ENCODE measurements at places on chromosomes 11 and 22.

GRCh38 chr22:38694940-38695339, 5.8 kb downstream of the JOSD1 start:
- DNase-seq, result no peak

DNA sequence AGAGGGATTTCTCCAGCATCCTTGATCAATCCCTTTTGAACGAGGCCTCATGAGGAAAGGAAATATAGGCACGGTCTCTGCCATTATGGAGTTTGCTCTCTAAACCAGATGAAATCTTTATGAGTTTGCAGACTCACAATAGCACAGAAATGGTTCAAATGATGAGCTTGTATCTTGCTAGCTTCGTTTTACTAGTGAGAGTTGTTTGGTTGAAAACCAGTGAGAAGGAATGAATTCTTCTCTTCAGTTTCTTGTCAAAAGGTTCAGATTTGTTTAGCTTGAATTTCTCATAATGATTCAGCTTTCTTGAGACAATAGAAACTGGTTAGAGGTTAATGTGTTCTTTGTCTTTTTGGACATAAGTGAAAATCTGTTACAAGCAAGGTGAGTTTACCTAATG, 92.7 kb downstream of the ZBTB16 start:
- no peak for DNase-seq

DNA sequence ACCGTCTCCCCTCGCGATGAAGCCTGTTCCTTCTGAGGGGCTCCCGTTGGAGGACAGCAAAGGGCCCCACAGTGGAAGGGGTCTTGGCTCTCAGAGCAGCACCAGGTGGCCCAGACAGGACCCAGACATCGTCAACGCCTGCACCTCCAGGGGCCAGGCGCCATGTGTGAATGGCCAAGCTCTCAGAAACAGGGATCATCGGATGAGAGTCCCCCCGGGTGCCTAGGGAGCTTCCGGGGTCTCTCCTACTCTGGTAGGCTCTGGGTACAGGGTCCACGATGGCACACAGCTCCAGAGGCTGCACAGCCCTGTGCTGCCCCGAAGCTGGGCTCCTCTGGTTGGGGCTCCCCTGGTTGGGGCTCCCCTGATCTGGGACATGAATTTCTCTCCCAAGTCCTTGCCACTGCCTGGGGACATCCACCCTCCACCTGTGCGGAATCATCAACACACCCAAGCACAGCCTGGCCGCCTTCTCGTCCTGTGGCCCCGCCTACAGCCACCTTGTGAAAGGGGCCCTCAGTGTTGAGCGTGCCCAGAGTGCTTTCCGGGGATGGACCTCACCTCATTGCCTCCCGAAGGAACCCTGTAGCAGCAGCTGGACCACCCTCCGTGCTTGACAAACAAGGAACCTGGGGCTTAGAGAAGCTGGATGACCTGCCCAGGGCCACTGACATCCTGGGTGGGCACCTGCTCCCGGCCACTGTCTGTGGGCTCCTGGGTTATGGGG, 929.0 kb downstream of the BRD1 start:
- no peak for DNase-seq

GRCh38 chr11:12126344-12127019, 16.1 kb downstream of the MICAL2 start:
- peak; percentile 78 for DNase-seq

GRCh38 chr11:64851831-64852351, 7.4 kb upstream of the CDC42BPG start:
- no peak for DNase-seq

- no peak for DNase-seq
Measured at GRCh38 chr11:101323997-101324396, 194.4 kb upstream of the PGR start.

GRCh38 chr22:39155421-39155820, 2.9 kb upstream of the CBX7 start:
- DNase-seq, result no peak

DNA sequence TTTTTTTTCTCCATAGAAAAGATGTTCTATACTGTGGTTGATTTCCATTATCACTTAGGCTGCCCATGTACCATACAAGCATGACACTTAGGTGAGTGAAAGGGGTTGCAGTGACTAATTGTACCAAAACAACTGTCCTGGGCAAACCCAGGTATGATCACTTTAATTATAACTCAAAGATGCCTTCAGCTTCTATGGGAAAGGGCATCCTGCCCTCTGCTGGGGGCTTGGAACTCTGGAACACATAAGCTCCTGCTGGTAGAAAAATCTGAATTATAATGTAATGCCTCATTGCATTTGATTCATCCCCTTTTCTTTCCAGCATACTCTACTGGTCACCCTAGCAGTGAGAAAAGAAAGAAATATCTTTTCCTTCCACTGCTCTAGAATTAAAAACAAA, 206.3 kb downstream of the DDX10 start:
- DNase-seq, result peak; percentile 23

DNA sequence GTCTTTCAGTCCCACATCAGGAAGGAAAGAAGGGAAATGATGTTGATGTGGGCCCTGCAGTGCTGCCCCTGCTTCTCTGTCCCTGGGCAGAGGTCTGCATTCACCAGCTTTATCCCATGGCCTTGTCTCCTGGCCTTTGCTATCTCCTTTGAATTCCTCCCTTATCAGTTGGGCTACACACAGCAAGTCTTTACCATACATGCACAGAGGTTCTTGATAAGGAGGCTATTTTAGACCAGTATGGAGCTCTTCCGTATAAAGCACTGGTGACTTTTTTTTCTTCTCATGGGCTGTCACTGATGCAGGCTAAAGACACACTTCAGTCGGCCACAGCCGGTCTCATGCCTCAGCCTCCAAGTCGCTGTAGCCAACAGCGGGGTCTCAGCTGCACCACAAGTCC, 20.2 kb downstream of the MYO18B start:
- DNase-seq, result no peak

GRCh38 chr11:77040401-77040777, 6.2 kb downstream of the B3GNT6 start:
- DNase-seq, result no peak

DNA sequence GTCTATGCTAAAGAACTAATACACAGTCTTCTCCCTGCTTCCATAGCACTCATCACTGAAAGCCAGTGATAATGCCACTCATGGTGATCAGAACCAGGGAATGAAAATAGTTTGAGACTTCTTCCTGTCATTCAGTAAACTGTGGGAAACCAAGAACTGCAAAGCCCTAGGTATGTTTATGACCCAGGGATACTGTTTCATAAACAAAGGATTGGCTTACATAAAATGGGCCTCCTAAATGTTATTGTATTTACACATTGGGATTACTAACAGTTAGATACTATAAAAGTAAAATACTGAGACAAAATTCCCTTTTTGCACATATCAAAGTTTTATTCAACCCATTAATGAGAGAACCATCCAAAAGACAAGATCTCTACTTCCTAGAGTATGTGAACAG, 21.3 kb upstream of the CWF19L2 start:
- DNase-seq, result no peak

DNA sequence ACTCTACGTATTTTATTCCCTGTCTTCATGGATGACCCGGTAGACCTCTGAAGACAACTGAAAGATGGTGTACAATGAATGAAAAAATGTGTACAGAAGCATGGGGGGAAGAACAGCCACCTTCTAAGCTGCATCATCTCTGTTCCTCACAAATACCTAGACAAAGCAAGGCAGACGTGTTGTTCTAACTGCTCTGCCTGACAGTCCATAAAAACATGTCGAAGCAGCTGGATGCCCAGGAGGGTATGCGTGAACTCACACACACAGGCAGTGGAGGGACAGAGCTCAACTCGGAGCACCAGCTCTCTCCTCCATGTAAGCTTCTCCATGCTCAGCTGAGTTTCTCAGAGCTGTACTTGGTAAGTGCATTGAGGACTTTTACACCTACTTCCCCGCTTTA, 327.4 kb downstream of the CTTN start:
- no peak for DNase-seq

DNA sequence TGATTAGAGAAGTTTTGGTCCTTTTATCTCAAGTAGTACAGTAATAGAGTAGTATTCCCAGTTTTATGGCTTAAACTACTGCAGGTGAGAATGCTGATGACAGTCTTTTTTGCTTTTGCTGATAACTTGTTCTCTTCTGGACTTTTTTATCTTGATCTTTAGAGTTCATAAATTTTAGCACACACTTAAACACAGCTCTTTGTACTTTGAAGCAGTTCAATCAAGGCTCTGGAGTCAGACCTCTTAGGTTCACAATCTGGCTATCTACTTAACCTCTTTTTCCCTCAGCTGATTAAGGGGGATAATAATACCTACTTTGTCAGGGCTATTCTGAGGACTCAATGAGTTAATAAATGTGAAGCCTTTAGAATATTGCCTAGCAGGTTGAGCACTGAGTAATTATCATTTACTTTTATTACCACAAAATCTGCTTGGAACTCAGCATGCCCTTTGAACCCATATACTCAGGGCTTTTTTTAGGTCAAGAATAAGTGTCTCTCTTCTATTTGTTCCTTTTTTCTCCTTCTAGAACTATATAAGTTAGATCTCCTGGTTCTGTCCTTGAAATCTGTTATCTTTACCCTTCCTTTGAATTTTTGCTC, 51.9 kb downstream of the CSTF3 start:
- DNase-seq, result no peak

DNA sequence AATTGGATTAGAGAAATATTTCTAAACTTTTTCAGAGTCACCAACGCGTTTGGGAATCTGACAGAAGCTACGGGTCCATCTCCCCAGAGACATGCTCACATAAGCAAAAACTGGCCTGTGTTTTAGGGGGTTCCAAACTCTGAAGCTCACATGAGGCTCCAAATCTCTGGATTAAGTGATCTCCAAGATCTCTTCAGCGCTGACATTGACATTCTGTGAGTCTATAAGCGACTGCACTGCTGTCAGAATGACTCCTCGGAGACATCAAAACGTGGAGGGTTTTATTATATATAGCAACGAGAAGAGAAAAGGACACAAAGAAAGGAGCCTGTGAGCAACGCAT, 642 bp upstream of the SIK2 start:
- no peak for DNase-seq

DNA sequence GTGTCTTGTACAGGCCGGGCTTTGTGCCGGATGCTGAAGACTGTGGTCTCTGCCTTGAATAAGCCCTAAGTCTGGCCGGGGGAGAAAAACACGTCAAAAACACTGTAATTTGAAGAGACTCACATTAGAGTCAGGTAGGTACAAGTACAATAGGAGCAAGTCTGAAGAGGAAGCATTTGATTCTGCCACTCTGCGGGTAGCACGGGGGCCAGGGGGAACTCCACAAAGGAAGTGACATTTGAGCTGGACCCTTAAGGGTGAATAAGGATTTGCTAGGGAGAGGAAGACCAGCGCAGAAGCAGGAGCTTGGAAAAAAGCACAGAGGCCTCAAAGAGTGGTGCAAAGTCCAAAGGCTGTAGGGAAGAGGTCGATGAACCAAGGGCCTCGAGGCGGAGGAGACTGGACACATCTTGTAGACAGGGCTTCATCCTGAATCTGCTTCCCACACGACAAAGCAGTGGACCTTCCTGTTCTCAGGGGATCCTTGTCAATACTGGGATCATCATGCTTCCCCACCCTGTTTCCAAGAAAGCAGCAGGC, 38.7 kb downstream of the BUD13 start:
- no peak for DNase-seq

GRCh38 chr22:36352803-36353507, 34.8 kb downstream of the MYH9 start:
- DNase-seq, result no peak

DNA sequence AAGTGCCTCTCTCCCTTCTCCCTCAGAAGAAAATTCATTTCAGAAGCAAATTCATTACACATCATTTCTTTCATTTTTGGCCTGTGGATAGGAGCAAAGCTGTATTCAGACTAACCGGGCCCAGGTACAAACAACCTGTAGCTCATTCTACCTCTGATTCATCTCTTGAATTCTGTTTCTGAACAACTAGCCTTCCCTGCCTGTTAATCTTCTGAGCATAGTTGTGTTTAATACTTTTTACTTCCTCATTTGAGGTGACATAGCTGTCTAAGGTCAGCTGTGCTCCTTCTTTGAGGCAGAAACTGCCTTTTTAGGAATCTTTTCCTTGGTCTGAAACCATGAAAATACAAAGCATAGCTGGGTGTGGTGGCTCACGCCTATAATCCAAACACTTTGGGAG, 12.6 kb upstream of the IL18BP start:
- no peak for DNase-seq

DNA sequence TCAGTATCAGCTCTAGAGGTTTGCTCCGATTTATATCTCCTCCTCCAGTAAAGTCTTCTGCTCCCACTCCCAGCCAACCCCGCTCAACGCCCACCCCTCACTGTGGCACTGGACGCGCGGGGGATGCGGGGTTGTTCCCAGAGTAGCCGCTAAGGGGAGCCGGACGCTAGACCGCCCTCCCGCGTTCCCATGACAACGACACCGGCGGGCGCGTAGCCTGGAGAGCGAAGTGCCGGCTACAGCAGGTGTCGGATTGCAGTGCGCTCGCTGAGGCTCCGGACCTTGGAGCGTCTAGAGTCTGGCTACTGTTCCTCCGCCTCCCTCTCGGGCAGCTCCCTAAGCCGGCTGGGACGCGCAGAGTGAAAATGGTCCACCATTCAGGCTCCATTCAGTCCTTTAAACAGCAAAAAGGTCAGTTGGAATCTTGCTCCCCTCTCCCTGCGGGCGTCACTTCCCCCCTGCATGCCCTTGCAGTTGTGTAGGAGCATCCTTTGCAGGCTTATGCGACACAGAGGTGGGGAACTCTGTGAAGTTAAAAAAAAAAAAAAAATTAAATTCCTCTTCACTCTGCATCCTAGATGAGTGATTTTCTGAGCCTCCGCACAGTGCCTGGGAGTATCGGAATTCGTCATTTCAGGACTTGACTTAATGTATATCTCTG, at the start of gene ANO3:
TSS of gene ANO3 (plus strand) at position 220 of the 661 bp plus-strand sequence. CDS start at position 366, 146 bp downstream.
- peak; percentile 92 for DNase-seq

DNA sequence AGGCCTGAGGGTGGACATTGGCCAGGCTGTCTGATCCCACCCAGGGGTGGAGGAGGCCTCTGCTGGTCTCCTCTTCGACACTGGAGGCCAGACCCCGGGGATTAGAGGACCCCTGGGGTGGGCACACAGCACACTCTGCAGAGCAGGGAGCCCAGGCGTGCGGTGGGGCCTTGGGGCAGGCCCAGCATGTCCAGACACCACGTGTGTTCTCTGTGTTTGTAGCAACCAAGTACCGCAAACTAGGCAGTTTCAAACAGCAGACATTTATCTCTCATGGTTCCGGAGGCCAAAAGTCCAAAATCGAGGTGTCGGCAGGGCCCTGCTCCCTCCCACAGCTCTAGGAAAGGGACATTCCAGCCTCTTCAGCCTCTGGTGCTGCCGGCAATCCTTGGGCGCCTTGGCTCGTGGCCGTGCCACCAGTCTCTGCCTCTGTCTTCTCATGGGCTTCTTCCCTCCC, 1.5 kb downstream of the PANX2 start:
- DNase-seq, result no peak

- no peak for DNase-seq
Measured at GRCh38 chr11:68524681-68525080, 64.1 kb downstream of the PPP6R3 start.

DNA sequence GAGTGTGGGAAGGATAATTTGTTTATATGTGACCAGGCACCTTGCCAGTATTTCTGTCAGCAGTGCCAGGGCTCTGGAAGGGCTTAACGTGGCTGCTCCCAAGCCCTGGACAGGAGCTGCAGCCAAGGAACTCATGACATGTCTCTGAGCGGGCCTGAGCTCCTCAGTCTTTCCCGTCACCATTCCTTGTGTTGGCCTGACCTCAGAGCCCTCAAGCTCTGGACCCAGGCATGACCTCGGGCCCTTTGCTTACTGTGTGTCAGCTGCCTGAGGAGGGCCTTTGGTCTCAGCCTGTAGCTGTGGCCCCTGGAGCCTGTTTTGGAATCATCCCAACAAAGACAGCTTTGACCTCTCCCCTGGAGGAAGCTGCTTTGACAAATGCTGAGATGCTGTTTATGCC, 264.1 kb upstream of the PLET1 start:
- DNase-seq, result no peak

GRCh38 chr11:107494055-107494454, 36.4 kb upstream of the CWF19L2 start:
- DNase-seq, result no peak

GRCh38 chr22:35611891-35612576, 5.1 kb downstream of the MB start:
- no peak for DNase-seq
